ENCODE measurements at places on chromosomes 16 and 17.

DNA sequence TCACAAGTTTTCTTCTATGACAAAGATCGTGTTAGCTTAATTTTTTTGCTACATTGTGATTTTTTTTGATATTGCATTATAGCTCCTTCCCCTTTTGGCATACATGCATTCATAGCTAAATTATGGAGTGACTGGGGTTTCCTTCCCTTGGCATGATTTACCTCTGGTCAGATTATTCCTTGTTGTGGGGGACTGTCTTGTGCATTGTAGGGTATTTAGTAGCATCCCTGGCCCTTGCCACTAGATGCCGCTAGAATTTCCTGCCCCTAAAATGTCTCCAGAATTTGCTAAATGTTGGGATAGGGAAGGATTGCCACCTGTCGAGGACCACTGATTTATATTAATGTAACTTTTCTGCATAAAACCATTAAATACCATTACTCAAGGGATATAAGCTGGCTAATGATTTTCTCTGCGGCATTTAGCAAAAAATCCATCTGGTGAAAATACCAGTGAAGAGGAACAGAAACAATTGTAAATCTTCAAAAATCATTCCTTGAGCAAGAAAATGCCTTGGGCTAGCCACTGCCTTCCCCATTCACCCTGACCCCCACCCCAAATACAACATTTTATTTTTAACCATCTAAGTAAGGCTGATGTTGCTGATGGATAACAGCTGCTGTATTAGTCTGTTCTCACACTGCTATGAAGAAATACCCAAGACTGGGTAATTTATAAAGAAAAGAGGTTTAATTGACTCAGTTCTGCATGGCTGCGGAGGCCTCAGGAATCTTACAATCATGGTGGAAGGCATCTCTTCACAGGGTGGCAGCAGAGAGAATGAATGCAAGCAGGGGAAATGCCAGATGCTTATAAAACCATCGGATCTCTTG lies 195.2 kb downstream of the MAP2K6 start:
- DNase-seq: no peak

DNA sequence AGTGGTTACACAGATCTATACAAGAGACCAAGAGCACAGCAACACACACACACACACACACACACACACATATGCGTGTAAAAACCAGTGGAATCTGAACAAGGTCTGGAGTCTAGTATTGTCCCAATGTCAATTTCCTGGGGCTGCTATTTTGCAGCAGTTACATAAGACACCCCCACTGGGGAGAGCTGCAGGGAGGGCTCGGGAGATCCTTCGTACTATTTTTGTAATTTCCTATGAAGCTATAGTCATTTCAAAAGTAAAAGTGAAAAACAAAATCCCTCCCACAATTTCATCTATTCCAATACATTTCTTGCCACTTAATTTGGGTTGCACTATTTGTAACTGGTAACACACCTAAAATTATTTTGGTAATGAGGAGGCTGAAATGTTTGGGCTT lies 68.5 kb downstream of the C16orf95 start:
- no peak for DNase-seq

GRCh38 chr16:30750876-30751465 lies 2.7 kb downstream of the PHKG2 start:
- DNase-seq: no peak

- no peak for DNase-seq
Observed at GRCh38 chr16:74700116-74700437, 585 bp downstream of the MLKL start.

DNA sequence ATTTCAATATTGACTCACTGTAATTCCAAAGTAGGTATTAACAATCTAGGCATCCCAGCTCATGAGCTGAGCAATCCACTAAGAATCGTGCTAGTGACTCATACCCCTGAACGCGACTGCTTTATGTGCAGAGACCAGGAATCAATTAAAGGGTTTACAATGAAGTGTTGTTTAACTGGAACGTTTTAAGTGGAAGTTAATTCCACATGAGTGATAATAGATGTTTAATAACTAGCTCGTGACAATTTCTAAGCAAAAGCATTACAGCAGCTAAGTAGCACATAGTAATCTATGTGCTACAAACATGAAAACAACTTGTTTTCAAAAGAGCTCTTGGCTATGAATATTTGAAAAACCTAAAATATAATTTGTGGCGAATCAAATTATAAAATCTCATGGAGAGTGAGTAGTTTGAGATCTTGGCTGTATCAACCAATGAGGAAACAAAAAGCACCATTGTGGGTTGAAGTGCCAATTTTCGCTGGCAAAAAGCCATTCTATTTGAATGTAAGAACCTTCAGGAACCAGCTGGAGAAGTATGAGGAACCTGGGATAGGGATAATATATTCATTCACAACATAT lies 9.4 kb downstream of the GJC1 start:
- DNase-seq: no peak

DNA sequence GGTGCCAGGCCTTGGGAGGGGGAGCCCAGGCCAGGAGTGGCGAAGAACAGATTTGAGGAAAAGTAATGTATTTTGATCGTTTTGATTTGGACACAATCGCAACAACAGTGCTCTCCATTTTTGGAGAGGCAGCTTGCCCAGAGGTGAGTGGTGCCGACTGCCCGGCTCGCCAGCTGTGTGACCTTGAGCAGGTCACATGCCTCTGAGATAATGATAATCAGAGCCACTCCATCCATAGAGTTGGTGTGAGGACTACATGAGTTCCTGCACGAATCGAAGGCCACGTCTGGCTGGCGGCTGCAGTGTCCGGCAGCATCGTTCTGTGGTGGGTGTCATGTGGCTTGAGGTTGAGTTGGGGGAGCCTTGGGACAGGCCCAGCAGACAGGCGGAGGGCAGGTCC lies 20.7 kb downstream of the LLGL2 start:
- no peak for DNase-seq

DNA sequence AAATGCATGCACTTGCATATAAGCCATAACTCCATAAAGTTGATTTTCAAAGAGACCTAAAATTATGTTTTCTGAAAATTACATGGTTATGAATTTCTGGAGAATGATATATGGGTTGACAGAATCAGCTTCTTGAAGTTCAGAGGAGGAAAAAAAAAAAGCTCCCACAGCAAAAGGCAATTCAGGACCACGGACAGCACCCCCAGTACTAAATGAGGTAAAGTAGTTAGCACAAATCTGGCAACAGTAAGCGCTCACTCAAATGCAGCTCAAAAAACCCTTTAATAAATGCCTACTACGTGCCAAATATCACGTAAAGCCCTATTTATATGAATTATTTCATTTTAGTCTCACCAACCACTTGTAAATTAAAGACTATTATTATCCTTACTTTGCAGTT lies 135.2 kb downstream of the SHISA9 start:
- no peak for DNase-seq

GRCh38 chr16:8963821-8964441 lies at the start of gene USP7:
Gene USP7 (minus strand): TSS chr16:8963906. CDS start chr16:8963285, 621 bp downstream.
- peak; percentile 85 for DNase-seq

DNA sequence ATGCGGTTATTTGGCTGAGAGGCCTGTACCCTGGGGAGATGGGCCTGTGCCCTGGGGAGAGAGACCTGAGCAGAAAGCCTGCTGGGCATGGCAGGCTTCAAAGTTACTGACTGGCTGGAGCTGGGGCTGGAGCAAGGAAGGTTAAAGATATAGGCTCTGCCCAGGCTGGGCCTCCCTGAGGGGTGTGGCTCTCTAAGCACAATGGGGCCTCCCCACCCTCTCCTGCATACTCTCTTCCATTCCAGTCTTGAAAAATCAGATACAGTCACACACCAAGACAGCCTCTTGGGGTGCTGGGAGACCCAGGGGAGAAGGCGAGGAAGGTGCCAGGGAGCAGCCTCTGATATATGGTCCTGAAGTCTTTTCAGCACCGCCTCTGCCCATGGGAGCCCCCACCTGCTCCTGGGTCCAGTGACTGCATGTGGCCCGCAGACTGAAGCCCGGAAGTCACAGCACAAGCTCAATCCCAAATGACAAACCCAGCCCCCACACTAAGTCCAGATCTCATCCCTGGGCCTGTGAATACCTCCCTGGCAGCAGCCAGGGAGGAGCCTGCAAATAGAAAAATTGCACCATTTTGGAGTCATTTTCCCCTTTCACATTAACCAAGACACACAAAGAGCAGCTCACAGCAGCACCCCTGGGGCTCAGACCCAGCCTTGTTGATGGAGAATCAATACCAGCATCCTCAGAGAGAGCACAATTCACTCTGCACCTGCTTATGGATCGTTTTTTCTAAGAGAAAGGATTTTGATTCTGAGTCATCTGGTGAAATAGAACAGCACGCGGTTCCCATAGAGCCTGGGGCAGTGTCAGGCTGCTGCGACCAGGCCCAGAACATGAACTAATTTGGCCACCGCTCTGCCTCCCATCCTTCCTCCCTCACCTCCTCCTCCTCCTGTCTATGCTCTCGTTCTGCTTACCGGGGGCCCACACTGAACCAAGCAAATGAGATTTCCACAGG lies 25.6 kb upstream of the CACNG1 start:
- DNase-seq: no peak

- DNase-seq: no peak
Observed at GRCh38 chr16:85537331-85537788, 75.8 kb upstream of the GSE1 start.

- DNase-seq: no peak
Observed at GRCh38 chr17:54063639-54064038, 240.9 kb downstream of the KIF2B start.

DNA sequence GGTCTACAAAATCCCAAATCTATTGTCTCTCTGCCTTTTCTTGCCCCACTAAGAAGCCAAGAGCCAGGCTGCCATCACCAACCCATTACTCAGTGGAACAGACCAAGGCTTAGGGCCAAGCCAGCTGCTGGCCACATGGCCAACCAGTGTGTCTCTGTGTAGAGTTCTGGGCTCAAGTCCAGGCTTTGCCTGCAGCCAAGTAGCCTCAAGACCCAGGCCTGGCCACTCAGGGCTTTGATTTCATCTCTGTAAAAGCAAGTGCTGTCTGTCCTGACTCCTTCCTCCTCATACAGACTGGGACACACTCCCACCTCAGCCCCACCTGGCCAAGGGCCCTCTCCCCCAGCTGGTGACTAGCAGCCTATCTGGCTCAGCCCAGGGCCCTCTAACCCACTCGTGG lies 14.6 kb downstream of the SREBF1 start:
- no peak for DNase-seq

DNA sequence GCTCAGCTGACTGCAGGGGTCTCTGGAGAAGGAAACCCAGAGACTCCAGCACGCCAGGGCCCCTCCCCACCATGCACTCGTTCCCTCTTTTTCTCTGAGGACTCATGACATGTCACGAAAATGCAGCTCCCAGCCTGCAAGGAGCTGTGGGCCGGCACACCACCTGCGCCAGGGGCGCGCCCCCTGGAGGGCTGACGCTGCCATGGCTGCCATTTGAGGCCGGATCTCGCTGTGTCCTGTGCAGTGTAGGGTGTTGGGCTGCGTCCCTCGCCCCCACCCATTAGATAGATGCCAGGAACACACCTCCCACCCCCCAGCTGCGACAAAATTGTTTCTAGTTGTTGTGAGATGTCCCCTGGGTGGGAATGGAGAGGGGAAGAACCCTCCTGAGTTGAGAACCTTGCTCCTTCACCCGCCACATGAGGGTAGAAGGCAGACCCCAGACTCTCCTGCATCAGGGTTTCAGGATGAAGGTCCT lies 8.2 kb downstream of the SYNGR2 start:
- peak; percentile 60 for DNase-seq

- DNase-seq: no peak
Observed at GRCh38 chr17:44587339-44587738, 30.1 kb downstream of the FZD2 start.

GRCh38 chr16:89020068-89020924 lies 43.3 kb upstream of the CBFA2T3 start:
- DNase-seq: no peak

Data from activated CD8-positive, alpha-beta memory T cell treated with anti-CD3 and anti-CD28 coated beads for 1 hour (primary cell).